Stimulated activated CD8-positive, alpha-beta memory T cell treated with anti-CD3 and anti-CD28 coated beads, Interleukin-2, amount 100 ng/mL, for 1 hour (primary cell): ENCODE measurements at places on chromosomes 2 and 18.

GRCh38 chr2:209476367-209477208, 52.7 kb downstream of the MAP2 start:
- no peak for DNase-seq

DNA sequence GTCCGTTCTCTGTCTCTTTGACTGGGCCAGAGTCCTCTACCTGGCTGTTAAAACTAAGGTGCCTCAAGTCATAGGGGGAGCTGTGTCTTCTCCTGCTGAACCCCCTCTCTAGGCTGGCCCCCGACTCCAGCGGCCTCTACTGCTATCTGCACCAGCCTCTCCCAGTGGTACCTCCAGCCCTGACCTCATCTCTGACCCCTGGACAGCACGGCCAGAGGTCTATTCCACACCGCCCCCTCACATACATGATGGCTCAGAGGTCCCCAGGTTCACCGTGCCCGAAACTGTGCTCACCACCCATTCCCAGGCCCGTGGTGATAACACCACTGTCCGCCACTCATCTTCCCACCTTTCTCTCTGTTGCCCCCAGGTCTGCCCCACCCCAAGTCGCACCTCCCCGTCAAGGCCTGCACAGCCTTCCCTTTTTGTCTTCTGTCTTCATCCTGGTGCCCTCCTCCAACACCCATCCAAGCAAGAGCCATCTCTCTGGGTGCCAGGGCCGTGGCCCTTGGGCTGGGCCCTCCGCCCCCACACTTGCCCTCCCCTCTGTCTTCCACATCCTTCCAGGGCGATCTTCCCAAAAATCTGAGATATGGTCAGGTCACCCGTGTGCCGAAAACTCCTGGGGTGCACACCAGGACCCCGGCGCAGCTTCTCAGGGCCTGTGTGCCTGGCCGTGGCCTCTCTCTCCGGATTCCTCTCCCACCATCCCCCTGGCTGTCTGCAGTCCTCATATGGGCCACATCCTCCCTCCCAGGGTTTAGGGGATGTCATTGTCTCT, 134.4 kb upstream of the ID2 start:
- DNase-seq, result no peak

- DNase-seq, result no peak
Measured at GRCh38 chr2:219073413-219074129, 12.8 kb upstream of the IHH start.

- no peak for DNase-seq
Measured at GRCh38 chr2:193539188-193539587, 1344.5 kb upstream of the TMEFF2 start.

- no peak for DNase-seq
Measured at GRCh38 chr2:142061733-142062132, 69.1 kb downstream of the LRP1B start.

DNA sequence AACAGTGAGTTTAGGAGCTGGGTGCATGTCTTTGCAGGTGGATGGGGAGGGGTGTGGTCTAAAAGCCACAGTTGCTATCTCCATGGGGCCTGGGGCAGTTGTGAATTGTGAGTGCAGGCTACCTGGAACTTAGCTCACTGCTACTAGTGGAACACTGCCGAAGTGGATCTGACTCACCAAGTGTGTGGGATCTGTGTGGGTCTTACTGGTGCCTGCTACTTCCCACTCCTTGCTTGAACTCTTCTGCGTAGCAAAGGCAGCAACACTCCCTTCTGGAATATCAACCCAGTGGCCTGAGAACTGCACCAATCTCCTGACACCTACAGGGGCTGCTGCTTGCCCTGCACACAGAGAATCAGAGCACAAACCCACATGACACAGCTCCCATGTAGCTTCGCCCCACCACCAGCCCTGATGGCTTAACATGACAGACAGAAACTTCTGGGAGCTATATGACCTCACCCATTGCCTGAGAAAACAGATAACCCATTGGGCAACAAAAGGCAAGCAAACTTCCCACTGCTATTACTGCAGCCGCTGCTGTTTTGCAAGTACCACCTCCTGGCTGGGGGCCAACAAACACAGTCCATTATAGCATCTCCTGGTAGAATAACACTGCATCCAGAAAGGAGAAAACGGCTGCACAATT, 455.1 kb upstream of the DDX18 start:
- no peak for DNase-seq

- DNase-seq, result no peak
Measured at GRCh38 chr2:205054789-205055188, 509.5 kb downstream of the PARD3B start.

GRCh38 chr2:120933693-120934573, 198.3 kb downstream of the GLI2 start:
- DNase-seq, result no peak

DNA sequence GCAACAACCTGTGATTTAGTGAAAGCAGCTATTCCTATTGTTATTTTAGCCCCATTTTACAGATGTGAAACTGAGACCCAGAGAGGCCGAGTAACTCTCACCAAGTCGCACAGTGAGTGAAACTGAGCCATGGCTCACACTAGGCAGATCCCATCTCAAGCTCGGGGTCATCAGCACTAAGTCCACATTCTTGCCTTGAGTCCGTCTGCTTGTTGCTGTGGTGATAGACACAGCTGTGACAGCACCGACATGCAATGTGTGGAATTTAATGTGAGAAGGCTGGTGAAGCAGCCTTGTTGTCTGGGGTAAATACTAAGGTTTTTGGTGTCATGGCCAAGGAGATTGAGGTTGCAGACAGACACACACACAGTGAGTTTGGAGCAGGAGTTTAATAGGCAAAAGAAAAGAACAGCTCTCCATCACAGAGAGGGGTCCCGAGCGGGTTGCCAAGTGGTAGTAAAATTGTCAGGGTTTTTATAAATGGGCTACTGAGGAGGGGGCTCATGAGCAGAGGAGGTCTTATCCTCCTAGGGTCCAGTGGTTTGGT, 40.2 kb upstream of the GMCL1 start:
- no peak for DNase-seq

DNA sequence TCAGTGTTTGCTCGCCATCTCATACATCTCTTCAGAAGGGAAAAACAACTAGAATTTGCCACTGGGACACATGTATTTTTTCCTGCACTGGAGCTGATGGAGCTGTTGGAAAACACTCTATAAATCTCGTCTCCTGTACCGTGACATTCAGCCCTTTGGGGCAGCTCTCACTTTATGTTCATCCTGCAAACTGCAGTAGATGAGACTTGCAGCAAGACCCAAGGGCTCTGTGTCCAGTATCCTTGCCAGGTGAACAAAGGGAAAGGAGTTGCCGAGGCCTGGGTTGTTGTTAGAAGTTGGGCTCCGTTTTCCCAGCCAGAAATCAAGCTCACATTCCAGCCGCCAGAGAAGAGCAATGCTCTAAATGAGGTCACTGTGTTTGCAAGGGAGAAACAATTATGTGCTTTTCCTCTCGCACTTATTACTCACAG, 285.1 kb downstream of the SLC4A3 start:
- DNase-seq, result no peak

- DNase-seq, result no peak
Measured at GRCh38 chr2:236250286-236250685, 13.9 kb downstream of the ASB18 start.

- no peak for DNase-seq
Measured at GRCh38 chr2:161406316-161406715, 9.8 kb upstream of the TBR1 start.

- no peak for DNase-seq
Measured at GRCh38 chr2:50613161-50613560, 418.8 kb downstream of the NRXN1 start.

- DNase-seq, result no peak
Measured at GRCh38 chr2:16568998-16569784, 96.4 kb downstream of the CYRIA start.

DNA sequence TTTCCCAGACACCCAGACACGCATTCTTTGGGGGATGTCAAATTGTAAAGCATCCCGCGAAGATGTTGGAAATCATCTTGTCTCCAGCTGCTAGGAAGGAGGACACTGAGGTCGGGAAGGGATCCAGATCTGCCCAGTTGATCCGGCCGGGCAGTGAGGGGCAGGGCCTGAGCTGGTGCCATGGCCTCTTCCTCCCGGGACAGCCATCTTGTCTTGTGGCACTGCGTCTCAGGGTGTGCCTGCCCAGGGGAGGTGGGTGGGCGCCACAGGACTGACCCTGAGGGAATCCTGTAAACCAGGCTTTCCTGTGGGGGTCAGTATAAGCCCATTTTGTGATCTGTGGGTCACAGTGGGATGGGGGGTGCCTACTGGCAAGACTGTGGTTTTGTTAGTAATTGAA, 10.1 kb downstream of the TRAF3IP1 start:
- DNase-seq, result no peak

- no peak for DNase-seq
Measured at GRCh38 chr2:11985817-11986566, 239.6 kb downstream of the LPIN1 start.

DNA sequence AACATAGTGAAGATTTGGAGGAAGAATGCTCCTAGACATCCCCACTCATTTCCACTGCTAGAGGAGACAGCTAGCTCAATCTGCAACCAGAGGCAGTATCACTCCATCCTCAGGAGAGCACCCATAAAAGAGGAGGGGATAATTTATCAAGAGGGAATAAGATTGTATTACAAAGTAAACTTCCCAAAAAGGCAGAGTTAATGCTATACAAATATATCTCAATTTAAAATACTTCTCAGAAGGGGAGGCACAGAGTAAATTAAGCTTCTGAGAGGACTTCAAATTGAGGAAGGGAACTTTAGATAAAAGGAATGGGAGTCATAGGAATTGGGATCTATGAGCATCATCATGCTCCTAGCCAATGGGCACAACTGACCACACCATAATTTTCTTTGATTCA, 29.1 kb downstream of the EXOC6B start:
- DNase-seq, result no peak

GRCh38 chr2:64819774-64820688, 166.3 kb upstream of the SERTAD2 start:
- DNase-seq, result no peak

DNA sequence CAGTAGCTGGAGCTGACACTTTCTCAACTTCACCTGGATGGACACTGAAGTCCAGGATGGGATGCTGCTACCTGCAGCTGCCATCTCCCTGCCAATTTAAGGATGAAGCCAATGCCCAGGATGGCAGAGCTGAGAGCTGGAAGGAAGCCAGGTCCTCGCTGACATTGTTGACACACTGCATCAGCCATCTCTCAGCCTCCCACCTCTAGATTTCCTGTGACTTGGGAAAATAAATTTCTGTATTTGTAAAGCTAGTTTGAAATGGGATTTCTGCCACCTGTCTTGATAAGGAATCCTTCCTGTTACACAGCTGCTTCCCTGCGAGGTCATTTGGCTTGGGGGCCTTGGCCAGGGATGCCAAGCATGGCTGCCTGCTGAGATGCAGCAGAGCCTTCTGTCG, 43.5 kb downstream of the KCTD1 start:
- no peak for DNase-seq

- DNase-seq, result no peak
Measured at GRCh38 chr2:20165677-20166509, 59.0 kb downstream of the SDC1 start.

DNA sequence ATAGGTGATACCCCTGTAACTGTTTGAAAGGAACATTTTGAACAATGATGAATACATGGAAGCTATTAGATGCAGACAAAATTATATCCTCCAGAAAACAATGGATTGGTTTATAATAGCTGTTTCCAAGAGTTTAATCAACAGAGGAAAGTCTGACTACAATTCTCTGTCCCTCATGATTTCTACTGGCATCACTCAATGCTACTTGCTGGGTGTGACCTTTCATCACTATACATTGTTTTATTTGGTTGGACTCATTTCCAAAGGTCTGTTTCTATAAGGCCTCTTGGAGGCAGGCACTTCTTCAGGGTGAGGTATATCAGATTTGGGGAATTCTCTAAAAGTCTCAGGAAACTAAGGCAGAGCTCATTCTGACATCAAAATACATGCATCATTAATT, 636.1 kb upstream of the SLC8A1 start:
- DNase-seq, result no peak

DNA sequence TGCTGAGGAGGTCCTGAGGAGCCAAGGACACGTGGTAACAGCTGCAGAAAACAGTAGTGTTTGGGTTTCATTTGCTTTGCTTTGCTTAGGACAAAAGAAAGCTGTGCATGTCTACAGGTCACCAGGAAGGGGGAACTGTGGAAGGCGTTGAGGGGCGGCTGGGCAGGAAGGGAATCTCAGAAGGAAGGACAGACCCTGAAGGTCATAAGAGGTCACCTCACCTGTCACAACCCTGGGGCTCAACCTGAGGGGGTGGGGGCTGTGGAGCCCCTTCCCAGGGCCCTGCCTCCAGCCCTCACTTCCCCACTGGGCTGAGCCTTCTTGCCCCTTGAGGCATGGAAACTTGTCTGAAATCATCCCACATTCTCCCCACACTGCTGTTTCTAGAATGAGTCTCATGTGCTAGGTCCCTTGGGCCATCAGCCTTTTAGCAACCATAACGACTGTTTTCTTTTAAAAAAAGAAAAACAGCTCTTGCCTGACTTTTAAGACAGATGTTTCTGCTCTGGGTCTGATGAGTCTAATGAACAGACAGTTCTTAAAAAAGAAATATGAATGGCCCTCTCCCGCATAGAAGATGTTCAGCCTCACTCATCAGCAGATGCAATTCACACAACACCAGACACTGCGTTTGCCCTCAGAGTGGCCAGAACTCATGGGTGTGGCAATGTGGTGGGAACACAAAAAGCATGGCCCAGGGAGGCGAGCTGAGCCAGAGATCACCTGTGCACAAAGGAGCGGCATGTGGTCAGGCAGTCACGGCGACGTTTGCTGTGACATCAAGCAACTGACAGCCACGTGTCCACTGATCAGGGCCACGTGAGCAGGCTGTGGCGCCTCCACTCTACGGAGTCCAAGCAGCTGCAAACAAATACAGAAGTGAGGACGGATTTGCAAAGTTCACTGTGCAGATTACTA, 84.0 kb downstream of the SEPTIN10 start:
- no peak for DNase-seq

DNA sequence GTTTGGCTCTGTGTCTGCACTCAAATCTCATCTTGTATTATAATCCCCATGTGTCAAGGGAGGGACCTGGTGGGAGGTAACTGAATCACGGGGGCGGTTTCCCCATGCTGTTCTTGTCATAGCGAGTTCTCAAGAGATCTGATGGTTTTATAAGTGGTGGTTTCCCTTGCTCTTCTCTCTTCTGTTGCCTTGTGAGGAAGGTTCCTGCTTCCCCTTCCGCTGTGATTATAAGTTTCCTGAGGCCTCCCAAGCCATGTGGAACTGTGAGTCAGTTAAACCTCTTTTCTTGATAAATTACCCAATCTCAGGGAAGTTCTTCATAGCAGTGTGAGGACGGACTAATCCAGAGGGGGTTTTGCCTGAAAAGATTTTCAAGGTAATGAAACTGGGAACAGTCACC, 245.4 kb downstream of the GALR1 start:
- no peak for DNase-seq

DNA sequence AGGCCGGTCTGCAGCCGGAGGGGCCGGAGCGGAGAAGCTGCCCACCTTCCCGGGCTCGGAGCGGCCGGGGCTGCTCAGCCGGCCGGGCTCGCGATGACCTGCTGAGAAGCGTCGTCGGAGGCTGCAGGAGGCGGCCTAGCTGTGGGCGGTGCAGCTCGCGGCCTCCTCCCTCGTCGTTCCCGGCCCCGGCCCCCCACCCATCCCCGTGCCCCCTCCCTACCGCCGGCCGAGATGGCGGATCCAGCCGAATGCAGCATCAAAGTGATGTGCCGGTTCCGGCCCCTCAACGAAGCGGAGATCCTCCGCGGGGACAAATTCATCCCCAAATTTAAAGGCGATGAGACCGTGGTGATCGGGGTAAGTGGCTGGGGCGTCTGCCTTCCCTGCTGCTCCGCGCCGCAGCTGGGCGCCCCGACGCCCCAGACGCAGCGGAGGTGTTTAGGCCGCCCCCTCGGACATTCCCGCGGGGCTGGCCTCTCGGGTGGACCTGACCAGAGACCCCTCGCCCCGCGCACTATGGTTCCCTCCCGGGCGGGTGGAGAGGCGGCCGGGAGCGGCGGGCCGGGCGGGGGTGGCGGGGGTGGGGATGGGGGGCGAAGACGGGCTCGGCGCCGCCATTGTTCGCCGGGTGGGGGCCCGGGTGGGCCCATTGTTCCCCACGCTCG, 492 bp downstream of the KIF5C start:
- DNase-seq, result no peak
